ENCODE measurements at places on chromosomes 1 and 21. TPM values are rescaled to one million over a fixed set of nuclear protein-coding genes. Genes with fewer than 3 reads are reported as not detected.

Gene MFAP2
- 176 TPM for total RNA-seq

GRCh38 chr21:38220270-38220737 lies 36.5 kb upstream of the KCNJ15 start:
- DNase-seq = no peak

DNA sequence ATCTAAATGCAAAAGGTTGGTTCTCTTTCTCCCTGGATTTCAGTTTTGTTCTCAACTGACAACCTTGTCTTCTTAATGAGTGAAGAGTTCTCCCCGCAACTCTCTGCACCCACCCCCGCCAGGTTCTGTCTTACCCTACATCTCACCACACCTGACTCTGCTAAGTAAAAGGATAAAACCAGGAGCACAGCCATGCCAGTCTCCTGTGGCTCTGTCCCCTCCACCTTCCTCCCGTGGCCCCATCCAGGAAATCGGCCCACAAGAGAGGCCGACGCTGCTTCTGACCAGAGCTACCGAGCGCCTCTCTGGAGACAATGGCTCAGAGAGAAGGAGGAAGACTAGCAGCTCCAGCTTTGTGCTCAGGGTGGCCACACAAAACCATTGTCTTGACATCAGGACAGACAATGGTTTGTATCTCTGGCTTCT lies 72.2 kb downstream of the PLEKHA6 start:
- no peak for DNase-seq

Gene CCDC27
- 0.04 TPM for total RNA-seq

- no peak for DNase-seq
Measured at GRCh38 chr1:245306628-245307410, 152.0 kb downstream of the KIF26B start.

DNA sequence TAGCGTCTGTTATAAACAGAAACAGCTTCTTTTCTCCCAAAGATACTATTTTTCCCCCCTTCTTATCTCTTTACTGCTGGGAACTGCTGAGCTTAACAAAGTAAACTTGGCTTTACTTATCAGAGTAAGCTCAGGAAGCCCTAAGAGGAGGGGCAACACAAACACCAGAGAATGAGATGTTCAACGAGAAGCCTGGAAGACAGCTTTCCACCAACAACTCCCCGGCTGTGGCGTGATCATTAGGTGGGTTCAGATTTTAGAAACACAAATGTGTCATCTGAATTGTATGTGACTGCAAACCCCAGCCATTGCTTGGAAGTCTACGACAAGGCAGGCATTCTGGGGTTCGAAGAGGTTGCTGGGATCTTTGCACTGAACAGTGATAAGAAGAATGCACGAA lies 181.2 kb upstream of the ESRRG start:
- no peak for DNase-seq

Gene PADI3
- total RNA-seq = 4.1 TPM

DNA sequence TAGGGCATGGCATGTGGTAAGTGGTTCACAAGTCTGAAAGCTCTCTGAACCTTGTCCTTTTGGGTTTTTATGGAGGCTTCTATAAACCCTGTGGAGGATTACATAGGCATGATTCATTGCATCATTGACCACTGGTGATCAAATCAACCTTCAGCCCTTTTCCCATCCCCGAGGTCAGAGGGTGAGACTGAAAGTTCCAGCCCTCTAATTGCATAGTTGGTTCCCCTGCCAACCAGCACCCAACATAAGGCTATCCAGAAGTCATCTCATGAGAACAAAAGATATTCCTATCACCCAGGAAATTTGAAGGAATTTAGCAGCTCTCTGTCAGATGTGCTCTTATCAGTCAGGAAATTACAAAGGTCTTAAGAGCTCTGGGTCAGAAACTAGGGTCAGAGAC lies 89.5 kb upstream of the ARTN start:
- no peak for DNase-seq

- DNase-seq = no peak
Measured at GRCh38 chr21:32455548-32455947, 43.0 kb downstream of the EVA1C start.

Gene SLAMF7
- not detected for total RNA-seq

Gene SCNM1
- 76.1 TPM for total RNA-seq

DNA sequence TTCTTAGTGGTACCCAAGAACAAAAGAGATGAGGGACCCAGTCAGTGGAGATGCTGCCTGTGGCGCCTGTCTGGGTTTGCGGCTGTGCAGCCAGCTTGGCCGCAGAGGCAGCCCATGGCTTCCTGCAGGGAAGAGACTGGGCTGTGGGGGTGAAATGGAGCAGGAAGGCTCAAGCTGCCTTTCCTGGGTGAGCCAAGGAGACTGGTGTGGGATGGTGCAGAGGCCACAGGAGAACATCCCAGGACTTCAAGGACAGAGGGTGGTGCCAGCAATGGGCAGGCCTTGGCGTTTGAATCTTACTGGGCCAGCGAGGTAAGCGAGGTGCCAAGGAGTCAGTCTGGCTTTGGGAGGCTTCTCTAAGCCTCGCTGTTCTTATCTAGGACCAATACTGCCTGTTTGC lies 26.4 kb downstream of the KCNA10 start:
- DNase-seq = peak; percentile 39

Gene COL11A1
- 13.4 TPM for total RNA-seq

DNA sequence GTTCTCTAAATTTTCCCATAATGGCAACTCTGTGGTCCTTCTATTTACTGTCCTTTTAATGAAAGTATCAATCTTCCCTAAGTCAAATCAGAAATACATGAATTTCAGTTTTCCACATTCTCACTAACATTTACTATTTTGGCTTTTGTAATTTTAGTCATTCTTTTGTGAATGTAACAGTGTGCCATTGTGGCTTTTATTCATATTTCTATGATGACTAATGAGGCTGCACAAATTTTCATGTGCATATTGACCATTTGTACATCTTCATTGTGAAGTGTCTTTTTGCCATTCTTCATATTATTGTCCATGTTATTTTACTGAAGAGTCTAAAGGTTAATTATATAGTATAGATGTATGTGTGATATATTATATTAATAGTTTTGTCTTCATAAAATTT lies 431.0 kb upstream of the BRINP3 start:
- no peak for DNase-seq

Gene FCMR
- not detected for total RNA-seq
